G401 (cell line): ENCODE measurements at places on chromosomes 13 and 19. TPM values are rescaled to one million over a fixed set of nuclear protein-coding genes. Genes with fewer than 3 reads are reported as not detected.
A peak's percentile ranks its signal among the peaks of the same experiment; 100 is the strongest.

DNA sequence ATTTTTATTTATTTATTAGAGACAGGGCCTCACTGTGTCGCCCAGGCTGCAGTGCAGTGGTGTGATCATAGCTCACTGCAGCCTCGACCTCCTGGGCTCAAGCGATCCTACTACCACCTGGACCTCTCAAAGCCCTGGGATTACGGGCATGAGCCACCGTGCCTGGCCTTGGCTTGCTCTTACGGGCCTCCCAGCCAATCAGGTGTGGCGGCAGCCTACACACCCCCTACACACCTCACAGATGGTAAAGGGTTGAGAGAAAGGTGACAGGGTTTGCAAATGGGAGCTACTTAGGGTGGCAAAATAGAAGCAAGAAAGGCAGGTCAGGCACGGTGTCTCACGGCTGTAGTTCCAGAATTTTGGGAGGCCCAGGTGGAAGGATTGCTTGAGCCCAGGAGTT lies 1.0 kb upstream of the ZBTB32 start:
- DNase-seq, result no peak

DNA sequence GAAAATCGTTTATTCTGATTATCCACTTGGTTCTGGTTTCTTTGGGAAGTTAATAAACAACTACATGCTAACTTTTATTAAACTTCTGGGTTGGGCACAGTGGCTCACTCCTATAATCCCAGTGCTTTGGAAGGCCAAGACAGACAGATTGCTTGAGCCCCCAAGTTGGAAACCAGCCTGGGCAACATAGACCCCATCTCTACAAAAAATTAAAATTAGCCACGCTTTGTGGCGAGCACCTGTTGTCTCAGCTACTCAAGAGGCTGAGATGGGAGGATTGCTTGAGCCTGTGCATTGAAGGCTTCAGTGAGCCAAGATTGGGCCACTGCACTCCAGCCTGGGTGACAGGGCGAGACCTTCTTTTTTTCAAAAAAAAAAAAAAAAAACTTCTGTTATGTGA lies 21.7 kb downstream of the GPR180 start:
- no peak for DNase-seq

GRCh38 chr13:110648146-110648819 lies 32.9 kb downstream of the NAXD start:
- DNase-seq, result no peak

- DNase-seq, result peak; percentile 62
These were observed 678 bp downstream of the ISOC2 start for GRCh38 chr19:55460670-55461258.

DNA sequence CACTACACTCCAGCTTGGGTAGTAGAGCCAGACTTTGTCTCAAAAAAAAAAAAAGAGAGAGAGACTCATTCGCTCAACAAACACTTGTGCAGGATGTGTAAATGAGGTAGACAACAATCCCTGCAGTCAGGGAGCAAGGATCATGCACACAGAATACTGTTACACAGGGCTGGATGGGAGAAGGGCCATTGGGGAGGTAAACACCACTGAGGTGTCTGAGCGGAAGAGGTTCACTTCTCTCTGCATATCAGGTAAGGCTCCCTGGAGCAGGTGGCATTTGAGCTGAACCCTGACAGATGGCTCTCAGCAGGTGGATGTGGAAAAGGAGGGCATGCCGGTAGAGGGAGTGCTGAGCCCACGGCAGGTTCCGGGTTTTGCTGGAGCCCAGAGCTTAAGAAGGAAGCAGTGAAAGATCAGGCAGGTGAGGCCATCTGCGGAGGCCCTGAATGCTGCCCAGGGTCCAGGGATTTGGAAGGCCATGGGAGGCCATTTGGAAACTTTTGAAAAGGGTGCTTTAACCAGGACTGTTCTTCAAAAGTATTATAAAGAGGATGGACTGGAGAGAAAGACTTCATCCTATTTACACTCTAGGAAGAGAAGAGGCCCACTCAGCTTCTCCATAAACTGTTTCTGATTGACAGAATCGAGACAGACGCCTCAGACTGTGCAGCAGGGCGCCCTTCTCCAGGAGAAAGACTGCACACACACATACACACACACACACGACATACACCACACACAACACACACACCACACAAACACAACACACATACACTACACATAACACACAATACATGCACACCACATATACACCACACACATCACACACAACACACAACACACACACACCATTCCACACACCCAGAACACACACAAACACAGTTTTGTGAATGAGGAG lies 199.4 kb downstream of the USP12 start:
- DNase-seq, result peak; percentile 86

- DNase-seq, result no peak
These were observed 21.8 kb downstream of the SAFB2 start for GRCh38 chr19:5600797-5601196.

GRCh38 chr19:4260613-4261191 lies 13.8 kb downstream of the YJU2 start:
- no peak for DNase-seq

DNA sequence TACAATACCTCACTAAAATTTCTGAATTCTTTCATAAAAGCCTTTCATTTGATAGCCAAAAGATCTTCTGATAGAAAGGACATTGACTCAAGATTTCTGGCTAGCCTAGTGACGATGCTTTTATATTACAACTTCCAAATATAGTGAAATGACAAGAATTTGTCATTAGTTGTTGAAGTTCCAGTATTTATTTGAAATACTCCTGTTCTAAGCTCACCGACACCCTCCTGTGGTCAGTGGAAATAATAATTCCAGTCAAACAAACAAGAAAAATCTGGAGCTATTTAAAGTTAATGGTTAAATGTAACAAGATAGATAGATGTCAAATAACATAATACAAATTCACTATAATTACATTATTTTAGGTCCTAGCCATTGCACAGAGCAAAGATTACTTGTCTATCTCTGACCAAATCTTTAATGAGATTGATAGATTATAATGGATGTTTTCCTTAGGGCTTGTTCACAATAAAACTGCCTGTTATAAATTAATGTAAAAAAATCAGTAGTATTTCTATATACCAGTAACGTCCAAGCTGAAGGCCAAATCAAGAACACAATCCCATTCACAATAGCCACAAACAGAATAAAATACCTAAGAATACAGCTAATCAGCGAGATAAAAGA lies 195.5 kb downstream of the RGCC start:
- DNase-seq, result peak; percentile 48

DNA sequence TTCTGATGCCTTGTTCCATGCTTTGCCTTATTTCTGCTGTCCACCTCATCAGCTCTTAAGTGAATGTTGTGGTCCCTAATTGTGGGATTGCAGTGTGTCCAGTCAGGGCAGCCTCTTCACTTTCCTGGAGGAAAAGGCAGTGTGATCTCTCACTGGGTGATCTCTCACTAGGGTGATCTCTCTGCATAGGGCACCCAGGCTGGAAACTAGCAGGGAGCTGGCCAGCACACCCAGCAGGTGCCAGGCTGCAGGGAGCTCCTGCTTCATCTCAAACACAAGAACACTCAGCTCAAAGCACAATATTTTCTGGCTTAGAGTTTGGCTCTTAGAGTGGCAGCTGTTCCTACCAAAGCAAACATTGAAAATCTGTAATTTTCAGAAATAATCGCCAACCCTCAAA lies 36.5 kb upstream of the TSHZ3 start:
- no peak for DNase-seq

DNA sequence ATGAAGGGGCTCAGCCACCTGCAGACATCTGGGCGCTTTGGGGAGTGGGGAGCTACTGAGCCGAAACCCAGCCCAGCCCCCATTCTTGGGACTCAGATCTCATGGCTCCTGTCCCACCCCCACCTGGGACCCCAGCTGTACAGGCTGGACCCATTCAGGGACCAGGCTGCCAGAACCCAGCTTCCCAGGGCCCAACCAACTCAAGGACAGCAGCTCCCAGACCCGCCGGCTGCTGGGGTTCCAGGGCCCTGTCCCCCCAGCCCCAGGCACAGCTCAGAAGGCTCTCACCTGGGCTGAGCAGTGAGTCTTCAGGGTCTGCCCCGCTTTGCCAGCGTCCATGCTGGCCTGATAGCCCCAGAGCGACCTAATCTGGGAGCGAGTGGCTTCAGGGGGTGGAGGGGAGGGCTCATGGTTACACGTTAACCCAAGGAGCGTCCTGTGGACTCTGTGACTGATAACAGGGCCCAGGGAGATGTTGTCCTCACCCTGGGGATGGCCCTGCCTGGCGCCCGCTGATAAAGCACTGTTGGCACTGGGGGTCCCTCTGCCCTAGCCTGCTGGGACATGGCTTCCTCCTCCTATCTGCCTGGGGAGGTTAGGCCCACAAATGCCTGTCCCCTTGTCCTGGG lies at the start of gene TMEM86B:
Gene TMEM86B (minus strand): TSS at position 361 of the 629 bp plus-strand sequence. CDS start 22 bp downstream, at position 339.
- DNase-seq, result no peak

- no peak for DNase-seq
These were observed 435.4 kb upstream of the TSHZ3 start for GRCh38 chr19:31784671-31785101.

DNA sequence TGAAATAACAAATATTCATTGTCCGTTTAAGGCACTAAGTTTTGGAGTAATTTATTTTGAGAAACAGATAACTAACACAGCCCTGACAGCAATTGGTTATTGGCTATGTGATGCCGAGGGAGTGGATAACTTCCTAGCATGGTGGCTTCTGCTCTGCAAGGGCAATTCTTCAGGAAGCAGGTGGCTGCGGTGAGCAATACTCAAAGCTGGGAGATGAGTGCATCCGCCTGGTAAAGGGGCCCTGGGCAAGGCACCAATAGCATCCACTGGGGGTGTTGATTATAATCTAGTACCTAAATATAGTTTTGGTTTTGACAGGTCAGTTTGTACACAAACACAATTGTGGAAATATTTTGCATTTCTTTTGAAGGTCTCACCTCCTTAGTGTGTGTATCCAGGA lies 41.0 kb downstream of the CCDC70 start:
- no peak for DNase-seq

- no peak for DNase-seq
These were observed 2.5 kb downstream of the LIG4 start for GRCh38 chr13:108212886-108213285.

- no peak for DNase-seq
These were observed 22.3 kb downstream of the KCTD4 start for GRCh38 chr13:45178349-45179162.

GRCh38 chr19:13841086-13841961 lies 35.6 kb upstream of the NANOS3 start:
- DNase-seq, result no peak

- DNase-seq, result no peak
These were observed 178.9 kb downstream of the COL4A1 start for GRCh38 chr13:110127986-110128511.

DNA sequence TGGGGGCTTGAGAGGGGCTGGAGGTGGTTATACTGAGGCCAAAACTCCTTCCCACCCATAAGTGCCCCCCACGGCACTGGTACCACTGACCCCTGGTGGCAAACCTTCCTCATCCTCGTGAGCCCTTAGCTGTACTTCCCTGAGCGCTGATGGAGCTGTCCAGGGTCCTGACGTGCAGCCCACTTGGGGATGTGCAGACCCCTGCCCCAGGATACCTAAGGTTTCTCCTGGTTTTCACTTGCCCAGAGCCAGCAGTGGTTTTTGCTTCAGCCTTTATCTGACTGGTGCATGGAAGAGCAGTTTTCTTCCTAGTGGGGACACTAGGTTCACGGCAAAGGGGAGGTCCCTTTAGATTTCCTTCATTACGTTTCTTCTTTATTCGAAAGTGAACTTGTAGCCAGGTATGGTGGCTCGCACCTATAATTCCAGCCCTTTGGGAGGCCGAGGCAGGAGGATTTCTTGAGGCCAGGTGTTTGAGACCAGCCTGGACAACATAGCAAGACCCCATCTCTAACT lies 28.7 kb upstream of the KCTD15 start:
- DNase-seq, result no peak

GRCh38 chr13:97307882-97308624 lies 85.9 kb downstream of the MBNL2 start:
- peak; percentile 66 for DNase-seq

DNA sequence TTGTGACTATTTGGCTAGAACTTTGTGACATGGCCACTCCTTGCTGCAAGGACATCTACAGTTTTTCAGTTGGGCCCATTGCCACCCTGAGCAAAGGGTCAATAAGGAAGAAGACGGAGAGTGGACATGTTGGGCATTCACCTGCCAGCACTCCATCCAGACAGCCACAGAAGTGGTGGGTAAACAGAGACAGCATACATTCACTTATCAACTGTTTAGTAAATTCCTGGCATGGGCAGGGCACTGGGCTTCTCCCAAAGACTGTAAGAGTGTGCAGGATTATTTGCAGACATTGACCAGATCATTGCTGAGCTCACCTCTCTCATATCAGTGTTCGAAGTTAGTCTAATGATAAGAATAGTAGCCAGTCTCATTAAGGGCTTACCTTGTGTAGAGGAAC lies 29.2 kb downstream of the SIPA1L3 start:
- DNase-seq, result no peak

DNA sequence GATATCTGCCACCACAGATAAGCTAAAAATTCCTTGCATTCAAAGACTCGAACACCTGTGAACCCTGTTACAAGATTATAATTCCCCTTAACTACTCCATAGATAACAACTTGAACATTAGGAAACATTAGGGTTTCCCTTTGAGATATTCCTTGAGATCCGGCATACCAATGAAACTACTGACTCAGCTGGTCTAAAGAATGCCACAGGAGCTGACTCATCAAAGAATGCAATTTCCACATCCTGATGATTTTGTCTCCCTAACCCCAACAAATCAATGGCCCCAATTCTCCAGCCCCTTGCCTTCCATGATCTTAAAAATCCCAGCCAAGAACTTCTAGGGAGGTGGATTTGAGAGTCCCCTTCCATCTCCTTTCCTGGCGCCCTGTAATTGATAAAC lies 35.6 kb upstream of the ZNF599 start:
- DNase-seq, result no peak

ATP4B gene
- not detected in 2 replicates for total RNA-seq

ARGLU1 gene
- 38.3 and 83.7 TPM in 2 replicates for total RNA-seq

KLK3 gene
- not detected in 2 replicates for total RNA-seq

CACNG7 gene
- total RNA-seq, result 6.9 and 11.0 TPM in 2 replicates

TEAD2 gene
- total RNA-seq, result 30.2 and 33.2 TPM in 2 replicates

TUBB4A gene
- 2.1 and 3.3 TPM in 2 replicates for total RNA-seq

NEK5 gene
- total RNA-seq, result 0.06 TPM in 1 of 2 replicates, not detected in the other

RFPL4AL1 gene
- total RNA-seq, result 0.17 and 0.18 TPM in 2 replicates

CBY2 gene
- total RNA-seq, result not detected in 2 replicates

FCAR gene
- not detected in 2 replicates for total RNA-seq
